Kidney epithelial cell (primary cell): ENCODE measurements at places on chromosomes 5 and 9. TPM values are rescaled to one million over a fixed set of nuclear protein-coding genes. Genes with fewer than 3 reads are reported as not detected.

The ADAM19 gene
- 61.0 and 75.2 TPM in 2 replicates for total RNA-seq

DNA sequence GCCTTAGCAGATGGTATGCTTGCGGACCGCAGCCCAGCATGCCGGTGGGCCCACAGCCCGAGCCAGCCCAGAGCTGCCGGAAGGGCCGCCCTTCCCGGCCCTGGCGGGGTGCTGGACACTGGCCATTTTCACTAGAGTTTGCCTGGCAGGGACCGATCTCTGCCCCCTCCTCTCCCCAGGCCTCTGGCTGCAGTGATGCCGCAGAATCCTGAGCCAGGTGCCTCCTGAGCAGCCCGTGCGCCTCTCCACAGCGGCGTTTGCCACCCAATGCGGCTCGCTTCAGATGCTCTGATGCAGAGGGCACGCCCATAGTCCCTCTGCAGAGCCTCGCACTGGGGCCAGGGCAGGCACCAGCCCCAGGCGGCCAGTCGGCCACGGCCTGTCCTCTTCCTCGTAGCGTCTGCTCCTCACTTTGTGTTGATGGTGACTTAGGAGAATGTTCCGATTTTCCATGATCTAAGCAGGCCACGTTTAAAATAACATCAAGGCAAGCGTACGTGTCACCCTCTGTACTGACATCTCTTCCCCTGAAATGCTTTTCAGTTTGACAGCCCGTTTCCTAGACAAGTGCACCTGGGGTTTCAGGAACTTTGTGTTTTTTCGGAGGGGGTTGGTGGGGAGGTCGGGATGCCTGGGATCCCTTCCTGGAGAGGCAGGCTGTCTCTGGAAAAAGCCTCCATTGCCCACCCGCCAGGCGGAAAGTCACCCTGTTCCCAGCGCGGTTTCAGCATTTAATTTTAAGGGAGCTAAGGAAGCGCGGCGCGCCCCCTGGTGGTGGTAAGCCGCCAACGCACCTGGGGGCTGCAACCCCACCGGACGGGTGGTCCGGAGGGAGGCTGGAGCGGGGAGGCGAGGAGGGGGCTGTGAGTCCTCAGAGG is 29.8 kb upstream of the HMCN2 start:
- no peak for DNase-seq

- DNase-seq: no peak
Observed at GRCh38 chr5:142322747-142323479, 1.9 kb downstream of the SPRY4 start.

DNA sequence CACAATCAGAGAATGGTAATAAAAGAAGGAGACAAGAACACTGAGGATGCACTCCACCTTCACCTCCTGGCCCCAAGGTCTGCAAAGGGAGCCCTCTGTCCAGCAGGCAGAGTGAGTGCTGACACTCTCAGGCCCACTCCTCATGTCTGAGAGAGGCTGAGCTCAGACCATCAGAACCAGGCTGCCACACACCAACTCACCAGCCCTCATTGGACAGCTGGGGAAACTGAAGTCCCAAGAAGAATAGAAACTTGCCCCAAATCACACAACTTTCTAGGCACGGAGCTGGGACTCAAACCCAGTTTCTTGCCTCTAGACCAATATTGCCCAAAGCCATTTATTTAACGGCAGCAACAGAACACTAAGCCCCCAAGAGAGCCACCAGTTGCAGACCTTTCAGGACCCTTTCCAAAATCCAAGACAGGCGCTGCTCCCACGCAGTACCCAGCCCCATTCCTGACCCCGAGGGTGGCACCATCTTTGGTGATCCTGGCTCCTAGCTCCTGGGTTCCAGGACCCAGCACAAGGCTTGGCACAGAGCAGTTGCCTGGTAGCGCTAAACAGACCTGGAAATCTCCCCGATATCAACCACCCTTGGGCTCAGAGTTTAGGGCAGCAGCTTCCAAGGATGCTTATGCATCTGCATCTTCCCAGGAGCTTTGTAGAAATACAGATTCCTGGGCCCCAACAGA is 192.4 kb downstream of the GABBR2 start:
- no peak for DNase-seq

GRCh38 chr9:100652850-100653249 is 75.0 kb downstream of the CAVIN4 start:
- no peak for DNase-seq

DNA sequence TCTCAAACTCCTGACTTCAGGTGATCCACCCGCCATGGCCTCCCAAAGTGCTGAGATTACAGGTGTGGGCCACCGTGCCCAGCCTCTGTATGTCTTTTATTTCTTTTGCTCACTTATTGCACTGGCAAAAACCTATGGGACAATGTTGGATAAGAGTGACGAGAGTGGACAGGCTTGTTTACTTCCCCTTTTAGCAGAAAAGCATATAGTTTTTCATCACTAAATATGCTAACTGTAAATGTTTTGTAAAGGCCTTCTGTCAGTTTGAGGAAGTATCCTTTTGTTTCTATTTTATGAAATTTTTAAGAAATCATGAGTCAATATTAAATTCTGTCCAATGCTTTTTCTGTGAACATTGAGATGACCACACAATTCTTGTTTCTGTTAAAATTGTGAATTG is 103.3 kb downstream of the AUH start:
- no peak for DNase-seq

- no peak for DNase-seq
Observed at GRCh38 chr5:81517462-81517861, 123.5 kb upstream of the ACOT12 start.
